ENCODE measurements at places on chromosomes 7 and 10.
A peak's percentile ranks its signal among the peaks of the same experiment; 100 is the strongest.

DNA sequence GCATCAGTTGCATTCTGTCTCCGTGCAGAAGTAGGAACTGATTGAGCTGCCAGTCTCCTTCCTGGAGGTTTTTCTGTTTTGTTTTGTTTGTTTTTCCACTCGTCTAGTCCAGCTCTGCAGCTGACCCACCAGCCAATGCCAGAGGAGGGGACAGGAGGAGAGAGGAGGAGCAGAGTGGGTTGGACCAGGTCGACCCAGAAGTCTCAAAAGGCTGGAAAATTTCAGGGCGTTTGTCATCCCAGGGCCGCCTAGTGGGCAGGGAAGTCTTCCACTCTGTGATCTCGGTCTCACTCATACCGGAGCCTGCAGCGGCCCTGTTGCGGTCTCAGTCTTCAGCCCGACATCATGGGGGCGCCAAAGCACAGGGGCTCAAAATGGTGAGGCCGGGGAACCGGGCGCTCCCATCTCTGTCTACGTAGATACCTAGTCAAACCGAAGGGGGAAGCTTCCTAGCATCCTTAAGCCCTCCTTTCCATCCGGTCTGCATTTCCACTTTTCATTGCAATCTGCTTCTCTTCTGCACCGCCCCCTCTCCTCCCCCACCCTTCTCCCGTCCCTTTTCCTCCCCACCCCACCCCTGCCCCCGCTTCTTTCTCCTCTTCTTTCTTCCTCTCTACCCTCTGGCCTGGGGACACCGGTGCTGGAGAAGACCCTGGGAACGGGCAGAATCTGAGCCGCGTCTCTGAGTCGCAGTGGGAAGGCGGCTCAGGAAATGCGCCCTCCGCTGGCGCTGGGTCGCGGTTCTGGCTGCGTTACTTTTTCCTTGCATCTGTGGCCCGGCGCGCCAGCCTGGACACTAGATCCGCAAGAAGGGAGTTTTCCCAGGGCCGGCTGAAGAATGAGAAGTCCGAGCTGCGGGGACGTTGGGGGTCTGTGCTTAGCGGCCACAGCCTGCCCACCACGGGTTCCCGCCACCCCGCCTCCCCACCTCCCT lies 16.2 kb upstream of the PAX2 start:
- no peaks in the 10 kb centered on the region for H3K27me3 ChIP-seq
- no peak overlapping the region for H3K4me3 ChIP-seq
- DNase-seq = no peak
- H3K4me1 ChIP-seq = peaks cover 28% of the 10 kb centered on the region

GRCh38 chr10:70381471-70382421 lies 679 bp downstream of the LRRC20 start:
- H3K27me3 ChIP-seq = no peaks in the 10 kb centered on the region
- H3K4me1 ChIP-seq = peaks cover 3% of the 10 kb centered on the region
- DNase-seq = no peak
- H3K4me3 ChIP-seq = peak overlapping the region; percentile 64

DNA sequence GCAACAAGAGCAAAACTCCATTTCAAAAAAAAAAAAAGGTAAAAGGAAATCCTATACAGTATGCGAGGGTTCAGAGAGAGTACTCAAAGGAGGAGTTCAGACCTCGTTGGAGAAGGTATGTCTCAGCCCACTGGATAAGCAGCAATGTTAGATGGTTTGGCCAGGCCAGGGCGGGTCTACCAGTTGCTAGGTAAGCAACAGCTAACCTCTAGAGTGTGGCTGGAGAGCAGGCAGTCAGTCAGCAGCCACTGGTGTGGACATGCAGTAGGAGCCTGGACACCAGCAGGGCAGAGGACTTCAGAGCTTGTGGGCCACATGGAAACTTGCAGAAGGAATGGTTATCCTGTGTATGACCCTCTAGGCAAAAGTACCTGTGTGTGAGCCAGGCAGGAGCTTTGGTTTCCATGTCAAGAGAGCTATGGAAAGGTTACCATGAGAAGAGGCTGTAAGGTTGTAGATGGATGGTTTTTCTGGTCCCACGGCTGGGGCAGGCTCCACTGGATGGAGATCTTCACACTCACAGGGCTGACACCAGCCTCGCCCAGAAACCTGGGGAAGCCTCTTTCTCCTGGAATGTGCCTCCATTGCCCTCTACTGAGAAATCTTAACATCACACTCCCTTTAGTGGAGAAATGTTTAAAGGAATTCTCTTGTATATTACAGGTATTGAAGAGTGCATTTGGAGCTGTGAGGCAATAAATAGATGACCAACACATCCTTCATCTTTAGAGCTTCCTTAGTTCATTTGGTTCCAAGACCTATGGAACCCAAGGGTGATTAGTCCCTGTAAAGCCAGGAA lies 63.6 kb downstream of the CCDC186 start:
- no peak overlapping the region for H3K27ac ChIP-seq
- H3K4me1 ChIP-seq = no peaks in the 10 kb centered on the region
- H3K4me3 ChIP-seq = no peak overlapping the region

- H3K4me1 ChIP-seq = peaks cover 24% of the 10 kb centered on the region
- DNase-seq = no peak
- H3K36me3 ChIP-seq = no peaks in the 10 kb centered on the region
- no peak overlapping the region for H3K4me3 ChIP-seq
- no peak overlapping the region for H3K27ac ChIP-seq
These were observed 102.7 kb downstream of the FAM53B start for GRCh38 chr10:124641282-124642087.

GRCh38 chr10:14093730-14094484 lies 236.8 kb downstream of the FRMD4A start:
- H3K36me3 ChIP-seq = no peaks in the 10 kb centered on the region
- no peak for DNase-seq
- H3K4me3 ChIP-seq = no peak overlapping the region
- no peaks in the 10 kb centered on the region for H3K27me3 ChIP-seq
- H3K4me1 ChIP-seq = peaks cover 6% of the 10 kb centered on the region

DNA sequence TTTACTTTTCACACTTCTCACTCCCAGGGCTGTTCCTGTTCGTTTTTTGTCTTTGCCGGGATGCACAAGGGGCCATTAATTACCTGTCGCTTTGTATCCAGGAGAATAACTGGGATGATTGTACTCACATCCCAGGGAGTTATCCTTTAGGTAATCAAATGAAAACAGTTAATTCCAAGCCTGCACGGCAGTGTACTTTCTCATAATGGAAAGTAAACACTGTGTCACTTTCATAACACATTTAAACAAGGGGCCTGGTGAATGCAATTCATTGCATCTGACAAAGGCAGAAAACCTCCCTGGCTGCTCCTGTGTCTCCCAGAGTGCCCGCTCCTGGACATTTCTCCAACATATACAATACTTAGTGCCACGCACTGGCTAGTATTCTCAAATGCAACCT lies 138.7 kb upstream of the CELF2 start:
- no peak overlapping the region for H3K27ac ChIP-seq
- DNase-seq = no peak
- H3K36me3 ChIP-seq = peaks cover 4% of the 10 kb centered on the region
- no peak overlapping the region for H3K4me3 ChIP-seq
- no peaks in the 10 kb centered on the region for H3K27me3 ChIP-seq

GRCh38 chr7:136868496-136869000 lies at the start of gene CHRM2:
Gene CHRM2 (plus strand): TSS chr7:136868652. CDS start chr7:137014866, 146,214 bp downstream.
- peaks cover 44% of the 10 kb centered on the region for H3K27me3 ChIP-seq
- no peaks in the 10 kb centered on the region for H3K36me3 ChIP-seq
- DNase-seq = no peak
- H3K4me3 ChIP-seq = peak within 1 kb of the TSS; percentile 4
- no peak within 1 kb of the TSS for H3K27ac ChIP-seq

GRCh38 chr7:110347081-110347480 lies 743.8 kb upstream of the LRRN3 start:
- no peak overlapping the region for H3K27ac ChIP-seq
- no peaks in the 10 kb centered on the region for H3K27me3 ChIP-seq
- H3K4me1 ChIP-seq = no peaks in the 10 kb centered on the region
- no peaks in the 10 kb centered on the region for H3K36me3 ChIP-seq
- DNase-seq = no peak
- H3K4me3 ChIP-seq = no peak overlapping the region

DNA sequence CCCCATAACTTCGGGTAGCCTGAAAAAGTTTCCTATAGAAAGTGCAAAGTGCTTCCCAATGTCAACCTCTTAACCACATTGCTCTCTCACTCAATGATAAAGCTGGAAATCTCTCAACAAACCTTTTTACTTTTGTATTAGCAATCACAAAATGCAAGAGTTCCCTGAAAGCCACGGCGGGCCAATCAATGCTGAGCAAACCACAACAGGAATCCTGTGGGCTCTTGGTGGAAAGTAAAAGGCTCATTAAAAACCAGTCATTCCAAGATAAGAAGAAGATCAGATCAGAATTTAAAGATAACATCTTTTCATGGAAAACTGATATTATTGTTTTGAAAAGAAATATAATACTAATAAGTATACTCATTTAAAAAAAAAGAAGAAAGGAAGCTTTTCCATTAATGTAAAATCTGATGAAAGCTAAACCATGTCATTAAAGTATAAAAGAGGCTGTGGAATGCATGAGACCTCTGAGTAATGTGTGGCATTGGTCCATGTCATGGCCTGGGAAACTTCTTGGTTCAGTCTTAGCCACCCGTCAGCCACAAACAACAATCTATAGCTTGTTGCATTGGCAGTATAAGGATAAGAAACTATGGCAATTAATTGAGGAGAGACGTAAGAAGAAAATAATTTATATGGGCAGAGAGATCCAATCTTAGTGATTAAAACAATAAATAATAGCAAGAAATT lies 1066.1 kb upstream of the SORCS1 start:
- H3K4me1 ChIP-seq = no peaks in the 10 kb centered on the region
- no peak for DNase-seq
- H3K4me3 ChIP-seq = no peak overlapping the region
- H3K36me3 ChIP-seq = no peaks in the 10 kb centered on the region
- no peaks in the 10 kb centered on the region for H3K27me3 ChIP-seq

DNA sequence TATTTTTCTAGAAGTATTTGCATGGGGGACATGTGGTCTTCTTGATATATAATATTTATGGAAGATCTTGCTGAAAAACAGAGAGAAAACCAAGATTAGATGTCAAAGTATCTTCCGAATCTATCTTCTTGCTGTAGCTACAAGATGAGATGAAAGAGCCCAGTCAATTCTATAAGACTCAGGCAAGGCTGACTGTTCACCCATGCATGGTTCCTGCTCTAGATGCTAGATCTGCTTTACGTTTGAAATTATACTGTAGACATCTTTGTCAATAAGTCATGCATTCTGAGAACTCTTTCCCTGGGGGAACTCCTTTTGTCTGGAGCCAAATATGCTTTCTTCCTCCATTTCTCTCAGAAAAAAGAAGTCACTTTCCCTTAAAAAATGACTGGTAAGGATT lies 1292.0 kb downstream of the XPNPEP1 start:
- no peak for DNase-seq
- no peaks in the 10 kb centered on the region for H3K36me3 ChIP-seq
- H3K4me3 ChIP-seq = no peak overlapping the region
- no peaks in the 10 kb centered on the region for H3K27me3 ChIP-seq
- H3K4me1 ChIP-seq = no peaks in the 10 kb centered on the region

- DNase-seq = no peak
- H3K36me3 ChIP-seq = no peaks in the 10 kb centered on the region
- no peak overlapping the region for H3K27ac ChIP-seq
- H3K27me3 ChIP-seq = no peaks in the 10 kb centered on the region
These were observed 65.9 kb upstream of the VWDE start for GRCh38 chr7:12469568-12469967.

- no peaks in the 10 kb centered on the region for H3K27me3 ChIP-seq
- no peaks in the 10 kb centered on the region for H3K36me3 ChIP-seq
- H3K27ac ChIP-seq = no peak overlapping the region
- DNase-seq = peak; percentile 61
These were observed 124.3 kb upstream of the UNC5B start for GRCh38 chr10:71088054-71088453.

DNA sequence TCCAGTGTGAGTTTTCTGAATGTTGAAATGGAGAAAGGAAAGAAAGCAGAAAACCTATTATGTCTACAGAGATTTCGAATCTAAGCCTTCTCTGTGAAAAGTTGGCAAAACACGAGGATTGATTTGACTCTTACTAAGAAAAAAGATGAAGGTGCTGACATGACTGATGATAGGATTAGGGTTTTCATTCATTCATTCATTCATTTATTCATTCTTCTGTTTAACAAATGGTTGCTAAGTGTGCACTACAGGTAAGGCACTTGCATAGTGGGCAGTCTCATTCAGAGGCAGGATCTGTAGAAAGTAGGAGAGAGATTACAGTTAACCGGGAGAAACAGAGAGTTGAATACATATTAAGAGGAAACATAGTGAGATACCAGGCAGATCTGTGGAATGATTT lies 137.1 kb downstream of the ZNF365 start:
- no peak overlapping the region for H3K27ac ChIP-seq
- no peak for DNase-seq
- H3K27me3 ChIP-seq = no peaks in the 10 kb centered on the region
- no peaks in the 10 kb centered on the region for H3K36me3 ChIP-seq
- H3K4me1 ChIP-seq = no peaks in the 10 kb centered on the region

- H3K36me3 ChIP-seq = no peaks in the 10 kb centered on the region
- peaks cover 10% of the 10 kb centered on the region for H3K4me1 ChIP-seq
- H3K27ac ChIP-seq = no peak overlapping the region
- H3K27me3 ChIP-seq = no peaks in the 10 kb centered on the region
- no peak for DNase-seq
These were observed 8.1 kb downstream of the PRPS1L1 start for GRCh38 chr7:18019555-18019954.
